ENCODE measurements at places on chromosomes 3 and 15. TPM values are rescaled to one million over a fixed set of nuclear protein-coding genes. Genes with fewer than 3 reads are reported as not detected.
A peak's percentile ranks its signal among the peaks of the same experiment; 100 is the strongest.

DNA sequence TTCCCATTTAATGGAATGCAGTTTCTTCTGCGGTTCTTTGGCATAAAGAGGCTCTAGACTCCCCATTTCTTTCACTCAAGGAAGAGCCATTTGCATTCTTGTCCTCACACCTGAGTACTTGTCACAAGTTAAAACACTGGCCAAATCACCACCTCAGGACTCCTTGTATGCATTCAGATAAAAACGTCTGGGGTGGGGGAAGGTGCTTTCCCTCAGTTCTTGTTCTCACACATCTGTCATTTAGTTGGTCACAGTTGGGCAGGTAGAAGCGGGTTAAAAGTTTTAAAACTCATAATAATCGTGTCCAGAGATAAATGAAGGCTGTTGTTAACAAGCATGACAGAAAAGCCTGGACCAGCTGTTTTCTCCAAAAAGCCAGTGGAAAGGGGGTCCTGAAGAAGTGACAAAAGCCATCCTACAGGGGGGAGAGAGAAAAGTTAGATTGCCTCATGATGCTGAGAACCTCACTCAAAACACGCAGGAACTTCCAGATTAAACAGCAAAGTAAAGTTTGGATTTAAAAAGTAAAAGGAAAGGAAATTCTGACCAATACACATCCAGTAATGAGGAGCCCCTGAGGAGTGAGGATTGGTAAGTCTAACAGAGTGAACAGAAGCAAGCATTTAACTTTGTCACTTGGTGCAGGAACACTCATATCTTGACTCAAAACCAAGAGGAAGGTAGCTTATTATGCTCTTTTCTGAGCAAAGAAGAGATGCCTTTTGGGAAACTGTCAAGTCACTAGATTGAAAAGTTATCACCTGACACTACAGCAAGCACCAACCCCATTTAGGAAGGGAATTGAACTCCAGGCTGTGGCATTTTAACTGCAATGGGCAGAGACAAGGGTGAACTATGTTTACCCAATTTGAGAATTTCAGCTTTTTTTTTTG is 2.8 kb downstream of the BCL2L10 start:
- H3K4me3 ChIP-seq: no peak overlapping the region
- DNase-seq: no peak

GRCh38 chr3:44110648-44111047 is 131.0 kb upstream of the TOPAZ1 start:
- DNase-seq: no peak
- no peak overlapping the region for H3K4me3 ChIP-seq
- peaks cover 66% of the 10 kb centered on the region for H3K27me3 ChIP-seq
- no peaks in the 10 kb centered on the region for H3K36me3 ChIP-seq
- no peaks in the 10 kb centered on the region for H3K4me1 ChIP-seq

GRCh38 chr15:52558196-52558595 is 10.6 kb downstream of the ARPP19 start:
- H3K36me3 ChIP-seq: peaks cover 66% of the 10 kb centered on the region
- no peak overlapping the region for H3K4me3 ChIP-seq
- peak; percentile 54 for DNase-seq
- no peaks in the 10 kb centered on the region for H3K27me3 ChIP-seq
- H3K4me1 ChIP-seq: no peaks in the 10 kb centered on the region

GRCh38 chr3:189449084-189449483 is 182.1 kb upstream of the TP63 start:
- H3K27me3 ChIP-seq: no peaks in the 10 kb centered on the region
- no peak overlapping the region for H3K4me3 ChIP-seq
- no peaks in the 10 kb centered on the region for H3K36me3 ChIP-seq
- no peak overlapping the region for H3K27ac ChIP-seq
- DNase-seq: no peak

- no peak overlapping the region for H3K27ac ChIP-seq
- H3K27me3 ChIP-seq: no peaks in the 10 kb centered on the region
- DNase-seq: no peak
- no peaks in the 10 kb centered on the region for H3K36me3 ChIP-seq
- H3K4me3 ChIP-seq: no peak overlapping the region
Observed at GRCh38 chr3:99850608-99851007, 32.9 kb downstream of the CMSS1 start.

- no peaks in the 10 kb centered on the region for H3K27me3 ChIP-seq
- no peaks in the 10 kb centered on the region for H3K36me3 ChIP-seq
- DNase-seq: no peak
- no peak overlapping the region for H3K27ac ChIP-seq
- no peaks in the 10 kb centered on the region for H3K4me1 ChIP-seq
- no peak overlapping the region for H3K4me3 ChIP-seq
Observed at GRCh38 chr3:30948426-30948825, 54.0 kb upstream of the GADL1 start.

DNA sequence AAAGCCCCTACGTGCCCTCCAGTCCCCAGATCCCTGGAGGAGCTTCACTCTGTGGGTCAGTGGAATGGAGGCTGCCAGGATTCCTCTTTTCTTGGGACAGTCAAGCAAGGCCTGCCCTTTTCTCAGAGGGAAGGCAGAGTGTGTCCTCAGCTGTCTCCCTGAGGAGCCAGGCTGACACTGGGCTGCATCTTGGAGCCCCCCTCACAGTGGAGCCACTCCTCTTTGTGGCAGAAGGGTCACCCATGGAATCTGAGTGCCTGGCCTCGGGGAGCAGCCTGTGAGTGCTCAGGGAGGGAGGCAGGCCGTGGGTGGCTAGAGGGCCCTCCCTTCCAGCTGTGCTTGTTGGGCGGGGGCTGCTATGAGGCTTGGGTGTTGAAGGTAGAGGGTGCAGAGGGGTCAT is 41.2 kb downstream of the BOC start:
- H3K4me3 ChIP-seq: no peak overlapping the region
- no peak overlapping the region for H3K27ac ChIP-seq
- H3K27me3 ChIP-seq: peaks cover 34% of the 10 kb centered on the region
- DNase-seq: no peak
- H3K36me3 ChIP-seq: no peaks in the 10 kb centered on the region

DNA sequence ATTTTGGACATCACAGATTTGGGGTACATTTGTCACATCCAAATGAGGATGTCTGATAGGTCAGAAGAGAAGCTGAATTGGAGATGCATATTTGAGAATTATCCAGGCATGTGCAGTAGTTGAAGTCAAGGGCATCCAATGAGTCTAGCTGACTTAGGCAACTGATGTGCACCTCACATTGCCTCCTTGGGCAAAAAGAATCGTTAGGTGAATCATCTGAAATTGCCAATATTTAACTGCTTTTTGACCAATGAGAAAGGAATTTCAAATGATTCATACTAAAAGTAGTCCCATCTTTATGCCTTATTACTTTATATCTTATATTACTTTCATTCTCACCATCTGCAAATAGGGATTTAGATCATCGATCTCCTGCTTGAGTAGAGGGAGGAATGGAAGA is 117.7 kb downstream of the CD47 start:
- H3K36me3 ChIP-seq: no peaks in the 10 kb centered on the region
- no peaks in the 10 kb centered on the region for H3K4me1 ChIP-seq
- DNase-seq: no peak

DNA sequence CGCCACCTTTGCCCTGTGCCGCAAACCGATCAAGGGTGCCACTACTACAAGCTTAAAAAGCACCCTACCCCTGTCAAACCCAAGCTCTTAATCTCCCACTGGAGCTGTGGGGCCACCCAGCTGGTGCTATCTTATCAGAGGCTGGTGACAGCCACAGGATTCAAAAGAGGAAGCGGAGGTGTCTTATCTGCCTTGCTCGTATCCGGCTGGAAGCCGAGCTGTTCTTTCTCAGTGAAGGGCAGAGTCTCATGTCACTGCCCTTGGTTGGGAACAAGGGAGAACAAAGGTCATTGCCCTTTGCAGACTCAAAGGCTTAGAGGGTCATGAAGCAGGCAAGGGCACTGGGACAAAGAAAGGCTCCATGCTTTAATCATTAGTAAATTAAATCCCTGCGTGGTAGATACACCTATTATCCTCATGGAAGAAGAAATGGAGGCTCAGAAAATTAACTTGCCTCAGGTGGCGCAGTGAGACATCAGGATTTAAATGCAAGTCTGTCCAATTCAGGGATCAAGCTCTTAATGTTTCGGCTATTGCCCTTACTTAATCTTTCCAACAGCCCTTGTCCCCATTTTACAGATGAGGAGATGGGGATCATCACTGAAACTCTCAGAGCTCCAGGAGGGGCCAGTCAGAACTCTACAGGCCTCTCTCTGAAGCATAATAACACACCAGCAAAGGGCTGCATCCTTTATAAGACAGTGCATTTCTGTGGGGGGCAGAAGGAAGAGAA is 360.0 kb upstream of the PROK2 start:
- peaks cover 5% of the 10 kb centered on the region for H3K4me1 ChIP-seq
- no peaks in the 10 kb centered on the region for H3K36me3 ChIP-seq
- H3K27ac ChIP-seq: peak overlapping the region; percentile 70
- no peaks in the 10 kb centered on the region for H3K27me3 ChIP-seq

GRCh38 chr3:28791713-28792255 is 443.2 kb upstream of the AZI2 start:
- H3K4me1 ChIP-seq: no peaks in the 10 kb centered on the region
- no peak overlapping the region for H3K27ac ChIP-seq
- no peaks in the 10 kb centered on the region for H3K36me3 ChIP-seq

- no peak for DNase-seq
- H3K36me3 ChIP-seq: peaks cover 59% of the 10 kb centered on the region
- no peak overlapping the region for H3K27ac ChIP-seq
- no peaks in the 10 kb centered on the region for H3K27me3 ChIP-seq
Observed at GRCh38 chr15:68220967-68221366, 8.6 kb downstream of the CLN6 start.

GRCh38 chr3:113968986-113969385 is 21.2 kb downstream of the ZDHHC23 start:
- H3K4me1 ChIP-seq: no peaks in the 10 kb centered on the region
- no peak overlapping the region for H3K4me3 ChIP-seq
- no peaks in the 10 kb centered on the region for H3K27me3 ChIP-seq
- no peaks in the 10 kb centered on the region for H3K36me3 ChIP-seq

DNA sequence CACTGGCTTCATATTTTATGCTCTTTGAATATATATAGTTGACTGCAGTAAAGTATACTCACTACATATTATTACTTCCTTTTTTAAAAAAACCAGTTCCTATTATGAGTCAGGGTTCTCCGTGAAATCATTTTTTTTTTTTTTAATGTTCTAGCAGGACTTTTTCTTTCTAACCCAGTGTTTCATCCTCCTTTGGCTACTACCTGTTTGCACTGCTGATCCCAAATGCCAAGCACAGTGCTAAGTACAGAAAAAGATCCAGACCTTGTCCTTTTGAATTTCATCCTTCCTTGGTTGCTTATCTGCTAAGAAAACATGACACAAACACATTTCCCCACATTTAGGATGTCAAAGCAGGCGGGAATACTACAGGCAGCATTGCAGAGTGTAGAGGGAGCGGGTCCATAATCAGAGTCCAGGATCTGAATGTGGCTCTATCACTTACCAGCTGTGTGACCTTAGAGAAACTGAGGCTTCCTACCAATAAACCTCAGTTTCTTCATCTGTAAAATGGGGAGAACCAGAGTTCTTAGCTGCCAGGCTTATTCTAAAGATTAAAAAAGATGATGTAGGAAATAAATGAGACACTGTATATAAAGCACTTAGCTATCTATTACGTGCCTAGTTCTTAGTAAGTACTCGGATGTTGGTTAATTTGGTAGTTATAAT is 37.2 kb upstream of the ANPEP start:
- H3K27me3 ChIP-seq: no peaks in the 10 kb centered on the region
- H3K4me3 ChIP-seq: no peak overlapping the region
- H3K27ac ChIP-seq: no peak overlapping the region
- no peak for DNase-seq
- peaks cover 36% of the 10 kb centered on the region for H3K36me3 ChIP-seq

GRCh38 chr15:75249726-75250125 is 8.4 kb upstream of the GOLGA6C start:
- peaks cover 38% of the 10 kb centered on the region for H3K27me3 ChIP-seq
- H3K27ac ChIP-seq: no peak overlapping the region
- H3K4me3 ChIP-seq: no peak overlapping the region
- no peaks in the 10 kb centered on the region for H3K4me1 ChIP-seq
- no peak for DNase-seq

- H3K4me1 ChIP-seq: no peaks in the 10 kb centered on the region
- H3K27me3 ChIP-seq: no peaks in the 10 kb centered on the region
- no peak for DNase-seq
- H3K36me3 ChIP-seq: no peaks in the 10 kb centered on the region
- no peak overlapping the region for H3K4me3 ChIP-seq
Observed at GRCh38 chr3:198112031-198112430, 152.0 kb downstream of the LMLN start.

- no peak for DNase-seq
- no peak overlapping the region for H3K27ac ChIP-seq
- H3K27me3 ChIP-seq: no peaks in the 10 kb centered on the region
Observed at GRCh38 chr3:63400246-63400860, 122.2 kb downstream of the SYNPR start.

DNA sequence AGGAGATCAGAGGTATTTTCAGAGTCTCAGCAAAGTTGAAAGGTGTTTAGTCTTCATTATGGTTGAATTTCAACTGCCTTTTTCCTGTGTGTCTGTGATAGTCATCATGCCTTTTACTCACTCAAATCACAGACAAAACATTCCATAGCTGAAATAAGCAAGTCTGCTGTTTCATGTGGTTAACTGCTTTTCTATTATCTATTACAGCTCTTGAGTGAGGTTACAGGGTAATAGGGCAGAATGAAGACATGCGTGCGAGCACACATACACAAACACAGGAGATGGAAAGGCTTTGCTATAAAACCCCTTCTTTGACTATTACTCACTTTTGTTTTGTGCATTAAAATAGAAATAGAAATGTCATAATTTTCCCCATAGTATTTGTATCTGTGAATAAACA is 192.6 kb upstream of the RARB start:
- DNase-seq: no peak
- no peak overlapping the region for H3K4me3 ChIP-seq
- no peaks in the 10 kb centered on the region for H3K4me1 ChIP-seq
- no peak overlapping the region for H3K27ac ChIP-seq
- H3K36me3 ChIP-seq: no peaks in the 10 kb centered on the region

- no peak overlapping the region for H3K4me3 ChIP-seq
- no peaks in the 10 kb centered on the region for H3K4me1 ChIP-seq
- no peak overlapping the region for H3K27ac ChIP-seq
- H3K27me3 ChIP-seq: no peaks in the 10 kb centered on the region
- DNase-seq: no peak
Observed at GRCh38 chr3:79250746-79251145, 517.1 kb downstream of the ROBO1 start.

GRCh38 chr15:89305395-89305794 is 29.2 kb downstream of the POLG start:
- H3K27ac ChIP-seq: no peak overlapping the region
- H3K4me1 ChIP-seq: peaks cover 6% of the 10 kb centered on the region
- no peak for DNase-seq
- peaks cover 91% of the 10 kb centered on the region for H3K36me3 ChIP-seq
- no peaks in the 10 kb centered on the region for H3K27me3 ChIP-seq

GRCh38 chr3:63753567-63753966 is 65.5 kb upstream of the C3orf49 start:
- H3K27ac ChIP-seq: no peak overlapping the region
- DNase-seq: no peak
- H3K4me1 ChIP-seq: no peaks in the 10 kb centered on the region
- H3K4me3 ChIP-seq: no peak overlapping the region
- H3K36me3 ChIP-seq: no peaks in the 10 kb centered on the region
- no peaks in the 10 kb centered on the region for H3K27me3 ChIP-seq

The SQOR gene
- total RNA-seq: 1.1 TPM

The DNAJB8 gene
- total RNA-seq: not detected

The KIF15 gene
- 25.8 TPM for total RNA-seq

The C3orf85 gene
- total RNA-seq: not detected

The SV2B gene
- 0.18 TPM for total RNA-seq

The HRG gene
- not detected for total RNA-seq

The KCNH8 gene
- 0.02 TPM for total RNA-seq

The CCR9 gene
- total RNA-seq: not detected

The GHRL gene
- 0.34 TPM for total RNA-seq

The CCDC54 gene
- total RNA-seq: not detected

The TGM4 gene
- not detected for total RNA-seq

The SNX33 gene
- total RNA-seq: 14.8 TPM

The UBA3 gene
- 31.2 TPM for total RNA-seq

Data from K562 (cell line).